Ureter (tissue), 1 donor: ENCODE measurements at places on chromosomes 7 and 10. TPM values are rescaled to one million over a fixed set of nuclear protein-coding genes. Genes with fewer than 3 reads are reported as not detected.
A peak's percentile ranks its signal among the peaks of the same experiment; 100 is the strongest.

INA gene
- total RNA-seq: 2.0 TPM

TMEM270 gene
- total RNA-seq: not detected

SORCS3 gene
- not detected for total RNA-seq

FBXL13 gene
- total RNA-seq: 4.0 TPM

ZEB1 gene
- total RNA-seq: 58.3 TPM

DNA sequence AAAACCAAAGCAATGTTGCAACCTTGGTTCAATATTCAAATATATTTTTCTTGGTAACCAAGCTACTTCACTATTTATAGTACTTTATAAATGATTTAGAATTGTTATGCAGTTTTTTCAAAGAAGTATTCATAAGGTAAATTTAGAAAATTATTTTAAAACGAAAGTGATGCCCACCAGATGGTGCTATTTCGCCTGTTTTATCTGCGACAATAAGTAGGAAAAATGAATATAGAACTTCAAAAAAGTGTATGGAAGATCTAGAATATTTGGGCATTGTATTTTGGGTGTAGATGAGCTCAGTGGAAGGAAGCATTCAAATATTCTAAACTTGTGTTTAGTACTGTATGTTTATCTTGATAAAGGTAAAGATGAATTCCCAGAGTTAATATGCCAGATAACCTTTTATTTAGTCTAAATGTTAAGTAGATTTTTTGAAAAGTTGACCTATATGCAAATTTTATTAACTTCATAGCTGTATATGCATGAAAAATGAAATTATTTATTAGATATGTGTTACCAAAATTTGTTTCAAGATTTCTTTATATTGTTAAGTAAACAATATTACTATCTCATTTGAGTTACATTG lies 93.2 kb downstream of the ADK start:
- DNase-seq: no peak

DNA sequence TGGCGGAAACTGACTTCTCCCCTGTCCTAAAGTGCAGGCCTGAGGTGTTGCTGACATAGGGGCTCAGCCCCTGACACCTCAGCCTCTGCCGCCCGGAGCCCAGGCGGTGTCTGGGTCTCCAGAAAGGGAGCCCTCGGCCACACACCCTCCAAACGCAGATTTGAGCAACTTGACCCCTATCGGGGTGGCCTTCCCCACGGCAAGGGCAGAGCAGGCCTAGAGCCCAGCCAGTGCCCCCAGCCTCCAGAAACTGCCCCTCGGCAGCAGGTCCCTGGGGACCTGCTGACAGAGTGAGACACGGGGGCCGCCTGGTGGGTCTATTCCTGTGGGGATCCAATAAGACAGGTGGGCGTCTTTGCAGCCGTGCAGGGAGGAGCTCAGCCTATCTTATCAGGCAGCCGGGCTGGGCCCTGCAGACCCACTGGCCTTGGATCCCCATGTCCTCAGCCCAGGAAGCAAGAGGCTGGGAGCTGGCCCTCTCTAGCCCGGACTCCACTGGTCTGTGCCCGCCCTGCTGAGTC lies 11.0 kb downstream of the TMEM184A start:
- no peak for DNase-seq

- no peak for DNase-seq
Measured at GRCh38 chr7:152572101-152572500, 103.8 kb downstream of the XRCC2 start.

DNA sequence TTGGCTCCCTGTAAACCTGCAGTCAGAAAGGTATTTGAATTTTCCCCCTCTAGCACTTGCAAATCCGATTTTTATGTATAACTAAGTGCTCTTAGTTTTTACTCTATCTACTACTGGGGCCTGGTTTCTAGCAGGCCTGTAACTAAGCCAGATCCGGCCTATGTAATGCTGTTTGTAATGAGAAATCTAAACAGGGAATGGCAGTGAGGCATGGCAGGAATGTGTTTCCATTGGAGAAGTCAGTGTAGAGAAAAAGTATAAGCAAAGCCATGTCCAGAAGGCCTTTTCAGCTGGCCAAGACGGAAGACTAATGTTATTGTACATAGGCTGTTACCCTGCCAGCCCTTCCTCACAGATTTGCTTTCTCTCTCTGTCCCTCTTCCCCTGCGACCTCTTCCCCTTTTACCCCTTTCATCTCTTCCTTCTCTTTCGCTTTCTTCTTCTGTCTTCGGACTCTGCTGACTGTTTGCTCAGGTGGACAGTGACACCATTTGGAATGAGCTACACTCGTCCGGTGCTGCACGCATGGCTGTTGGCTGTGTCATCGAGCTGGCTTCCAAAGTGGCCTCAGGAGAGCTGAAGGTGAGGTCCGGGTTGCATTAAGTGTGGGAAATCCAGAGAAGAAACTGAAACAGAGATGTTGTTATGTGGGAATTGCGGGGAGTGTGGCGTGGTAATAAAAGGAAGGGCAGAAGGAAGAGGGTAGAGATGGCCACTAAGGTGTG lies 297.5 kb downstream of the HDAC9 start:
- no peak for DNase-seq

DNA sequence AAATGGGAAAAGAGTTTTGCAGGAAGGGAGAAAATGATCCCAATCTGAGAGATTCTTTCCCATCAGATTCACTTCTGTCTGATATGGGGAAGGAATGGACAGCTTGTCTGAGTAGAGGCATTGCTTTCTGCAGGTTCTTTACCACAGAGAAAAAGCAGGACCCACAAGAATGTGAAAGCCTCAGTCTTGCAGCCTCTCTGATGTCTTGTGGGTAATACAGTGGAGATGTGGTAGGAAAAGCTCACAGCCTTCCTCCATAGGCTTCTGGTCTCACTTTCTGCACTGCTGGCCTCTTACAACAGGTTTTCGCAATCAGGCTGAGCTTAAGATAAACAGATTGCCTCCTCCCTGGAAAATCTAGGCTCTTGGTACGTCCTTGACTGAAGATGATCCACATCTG lies 551 bp downstream of the IFIT1 start:
- no peak for DNase-seq

DNA sequence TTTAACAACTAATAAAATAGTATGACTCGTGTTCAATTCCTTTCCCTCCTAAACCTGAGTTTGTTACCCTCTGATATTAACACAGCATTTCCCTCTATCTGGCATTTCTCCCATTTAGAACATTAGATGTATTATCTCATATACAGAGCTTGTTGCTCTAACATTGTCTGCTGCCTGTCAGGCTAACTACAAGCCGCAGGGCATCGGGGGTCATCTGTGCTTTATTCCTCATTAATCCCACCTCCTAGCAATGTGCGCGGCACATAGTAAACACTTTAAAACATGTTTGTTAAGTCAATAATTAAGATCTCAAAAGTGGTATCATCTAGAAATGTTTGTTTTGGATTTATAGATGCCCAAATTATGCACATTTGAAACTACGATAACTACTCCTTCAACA lies 52.9 kb upstream of the NEBL start:
- no peak for DNase-seq

- no peak for DNase-seq
Measured at GRCh38 chr10:85544956-85545355, 821.6 kb downstream of the GRID1 start.

DNA sequence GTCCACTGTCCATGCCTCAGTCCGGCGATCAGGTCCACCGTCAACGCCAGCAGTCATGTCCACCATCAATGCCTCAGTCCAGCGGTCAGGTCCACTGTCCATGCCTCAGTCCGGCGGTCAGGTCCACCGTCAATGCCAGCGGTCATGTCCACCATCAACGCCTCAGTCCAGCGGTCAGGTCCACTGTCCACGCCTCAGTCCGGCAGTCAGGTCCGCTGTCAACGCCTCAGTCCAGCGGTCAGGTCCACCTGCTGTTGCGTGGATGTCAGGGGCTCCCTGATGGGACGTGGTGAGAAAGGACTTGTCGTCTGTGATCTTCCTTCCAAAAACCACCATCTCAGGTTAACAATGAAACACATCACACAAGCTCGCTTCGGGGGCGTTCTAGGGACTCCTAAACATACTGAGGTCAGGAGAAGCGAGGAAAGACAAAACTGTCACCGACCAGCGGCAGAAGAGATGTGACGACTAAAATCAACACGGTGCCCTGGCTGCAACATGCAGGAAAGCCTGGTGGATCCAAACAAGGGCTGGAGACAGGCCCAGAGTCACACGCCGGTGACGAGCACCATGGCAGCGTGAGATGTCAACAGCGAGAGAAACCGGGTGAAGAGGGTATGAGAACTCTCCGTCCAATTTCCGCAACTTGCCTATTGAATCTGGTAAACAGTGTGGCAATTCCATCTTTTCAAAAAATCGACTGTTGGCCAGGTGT lies 264.2 kb downstream of the MAD1L1 start:
- DNase-seq: no peak

GRCh38 chr7:67823345-67823744 lies 826.7 kb downstream of the TYW1 start:
- DNase-seq: peak; percentile 54

GRCh38 chr10:14507176-14507575 lies 176.5 kb upstream of the FRMD4A start:
- DNase-seq: no peak

DNA sequence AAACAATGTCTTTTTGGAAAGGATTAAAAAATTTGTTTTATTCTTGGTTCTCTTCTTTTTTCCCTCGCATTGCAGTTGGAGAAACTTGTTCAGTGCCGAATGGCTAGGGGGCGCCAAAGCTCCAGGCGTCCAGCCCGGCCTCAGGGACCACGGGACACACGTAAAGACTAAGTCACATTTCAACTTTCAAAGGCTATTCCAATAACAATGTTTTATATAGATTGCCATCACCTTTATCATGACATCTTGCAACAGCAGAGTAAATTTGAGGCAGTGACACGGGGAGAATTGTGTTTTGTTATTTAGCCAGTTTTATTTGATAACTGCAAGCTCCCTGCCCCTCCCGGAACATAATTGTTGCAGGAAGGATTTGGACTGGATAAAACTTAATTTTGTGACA lies 2.2 kb upstream of the IGFBP3 start:
- peak; percentile 89 for DNase-seq

DNA sequence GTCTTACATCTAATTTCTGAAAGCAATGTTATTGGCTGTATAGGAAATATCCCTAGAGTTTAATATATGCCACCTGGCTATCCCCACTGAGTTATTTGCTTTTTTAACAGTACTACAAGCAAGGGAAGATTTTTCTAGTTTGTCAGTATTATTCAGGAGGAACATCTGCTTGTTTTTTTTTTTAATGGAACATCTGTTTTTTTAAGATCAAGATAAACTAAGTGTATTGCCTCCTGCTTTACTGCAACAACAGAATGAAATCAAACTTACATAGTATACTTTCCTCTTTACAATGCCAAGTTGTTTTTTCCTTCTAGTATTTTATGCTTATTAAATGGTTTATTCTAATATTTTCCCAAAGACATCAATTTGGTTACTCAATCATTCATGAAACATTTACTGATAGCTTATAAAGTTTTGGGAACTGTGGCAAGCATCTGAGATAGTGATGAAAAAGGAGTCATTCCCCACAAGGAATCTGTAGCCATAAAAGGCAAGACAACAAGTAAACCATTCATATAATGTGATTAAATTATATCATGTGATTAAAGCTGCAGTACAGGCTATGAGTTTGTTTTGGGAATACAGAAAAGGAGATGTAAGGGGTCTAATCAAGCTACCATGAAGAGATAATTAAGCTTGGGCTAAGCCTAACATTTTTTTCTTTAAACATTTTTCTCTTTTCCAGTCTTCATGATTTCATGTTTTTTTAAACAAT lies 17.4 kb downstream of the MTPN start:
- no peak for DNase-seq

GRCh38 chr7:4022265-4022664 lies 659.8 kb upstream of the FOXK1 start:
- no peak for DNase-seq

- no peak for DNase-seq
Measured at GRCh38 chr10:100978901-100979195, 8.4 kb downstream of the MRPL43 start.

GRCh38 chr7:100027197-100027596 lies 11.8 kb downstream of the ZKSCAN1 start:
- no peak for DNase-seq

- peak; percentile 38 for DNase-seq
Measured at GRCh38 chr7:44291733-44292419, 33.5 kb downstream of the CAMK2B start.
